ENCODE measurements at places on chromosomes 13 and 19.
A peak's percentile ranks its signal among the peaks of the same experiment; 100 is the strongest.

GRCh38 chr19:19170053-19170872 is at the start of gene MEF2B:
Gene MEF2B, minus strand, starts transcription at chr19:19170263. Its CDS starts 19,528 bp downstream, at chr19:19150735.
- DNase-seq = peak; percentile 96

DNA sequence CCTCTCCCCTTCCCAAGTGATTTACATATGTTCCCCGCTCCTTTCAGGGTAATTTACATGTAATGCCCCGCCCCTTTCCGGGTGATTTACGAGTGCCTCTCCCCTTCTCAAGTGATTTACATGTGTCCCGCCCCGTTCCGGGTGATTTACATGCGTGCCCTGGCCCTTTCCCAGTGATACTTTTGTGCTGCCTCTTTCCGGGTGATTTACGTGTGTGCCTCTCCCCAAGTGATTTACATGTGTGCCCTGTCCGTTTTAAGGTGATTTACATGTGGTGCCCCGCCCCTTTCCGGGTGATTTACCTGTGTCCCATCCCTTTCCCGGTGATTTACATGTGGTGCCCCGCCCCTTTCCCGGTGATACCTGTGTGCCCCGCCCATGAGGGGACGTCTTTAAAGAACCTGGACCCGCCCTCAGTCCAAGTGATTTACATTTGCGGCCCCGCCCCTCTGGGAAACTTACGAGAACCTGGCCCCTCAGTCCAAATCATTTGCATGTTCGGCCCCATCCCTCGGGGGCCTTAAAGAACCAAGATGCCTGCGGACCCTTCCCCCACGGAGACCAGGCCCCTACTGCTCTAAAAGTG is 559 bp upstream of the LENG9 start:
- peak; percentile 99 for DNase-seq

DNA sequence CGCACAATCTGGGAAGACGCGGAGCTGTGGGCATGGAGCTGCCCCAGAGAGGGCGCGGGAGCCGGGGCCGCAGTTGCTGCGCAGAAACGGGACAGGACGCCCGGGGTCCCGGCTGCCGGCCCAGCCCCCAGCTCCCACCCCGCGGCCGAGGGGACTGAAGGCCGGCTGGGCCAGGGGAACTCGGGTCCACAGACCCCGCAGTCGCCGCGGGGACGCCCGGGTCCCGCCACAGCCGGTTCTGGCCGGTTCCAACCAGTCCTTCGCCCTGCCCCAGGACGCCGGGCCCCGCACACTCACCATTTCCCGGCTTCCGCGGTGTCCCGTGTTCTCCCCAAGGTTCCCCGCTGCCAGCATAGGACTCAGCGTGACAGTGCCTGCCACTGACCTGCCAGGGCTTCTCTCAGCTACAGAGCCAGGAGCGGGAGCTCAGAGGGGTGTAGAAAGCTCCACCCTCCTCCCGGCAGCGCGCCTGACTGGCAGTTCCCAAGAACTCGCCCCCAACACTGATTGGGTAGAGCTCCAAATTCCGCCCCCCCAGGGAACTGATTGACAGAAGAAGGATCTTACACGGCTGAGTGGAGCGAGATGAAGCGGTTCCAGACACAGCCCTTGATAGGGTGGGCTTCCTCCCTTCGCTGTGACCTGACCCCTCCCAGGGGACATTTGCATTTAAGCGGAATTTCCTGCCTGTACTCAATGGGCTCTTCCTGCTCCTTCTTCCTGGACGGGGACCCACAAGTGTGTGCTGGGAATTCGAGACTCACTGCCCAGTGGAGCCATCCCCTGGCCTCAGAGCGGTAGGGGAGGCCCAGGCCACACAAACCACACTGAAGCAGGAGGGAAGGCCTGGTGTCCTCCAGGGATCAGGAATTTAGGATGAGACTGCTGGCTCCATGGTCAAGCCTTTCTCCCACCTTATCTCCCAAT is at the start of gene ZNF442:
Gene ZNF442 (minus strand): TSS at position 448 of the 927 bp plus-strand sequence. CDS start 2,052 bp downstream, outside the sequence.
- peak; percentile 78 for DNase-seq

DNA sequence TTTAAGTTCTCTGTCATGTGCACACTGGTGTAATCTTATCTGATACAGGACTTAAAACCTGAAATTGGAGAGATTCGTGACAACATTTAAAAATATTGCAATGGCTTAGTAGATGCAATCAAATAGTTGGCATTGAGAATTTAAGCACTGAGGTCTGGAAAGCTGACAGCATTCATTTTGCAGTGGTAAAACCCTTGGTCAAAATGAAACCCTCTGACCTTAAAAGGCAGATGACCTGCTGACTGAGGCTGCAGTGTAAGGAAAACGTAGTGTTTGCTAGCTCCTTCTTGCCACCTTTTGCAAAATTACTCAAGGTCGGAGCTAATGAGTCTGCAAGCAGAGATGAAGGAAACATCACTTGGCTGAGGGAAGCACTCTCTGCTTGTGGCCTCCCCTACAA is 150.6 kb downstream of the KCTD12 start:
- no peak for DNase-seq

DNA sequence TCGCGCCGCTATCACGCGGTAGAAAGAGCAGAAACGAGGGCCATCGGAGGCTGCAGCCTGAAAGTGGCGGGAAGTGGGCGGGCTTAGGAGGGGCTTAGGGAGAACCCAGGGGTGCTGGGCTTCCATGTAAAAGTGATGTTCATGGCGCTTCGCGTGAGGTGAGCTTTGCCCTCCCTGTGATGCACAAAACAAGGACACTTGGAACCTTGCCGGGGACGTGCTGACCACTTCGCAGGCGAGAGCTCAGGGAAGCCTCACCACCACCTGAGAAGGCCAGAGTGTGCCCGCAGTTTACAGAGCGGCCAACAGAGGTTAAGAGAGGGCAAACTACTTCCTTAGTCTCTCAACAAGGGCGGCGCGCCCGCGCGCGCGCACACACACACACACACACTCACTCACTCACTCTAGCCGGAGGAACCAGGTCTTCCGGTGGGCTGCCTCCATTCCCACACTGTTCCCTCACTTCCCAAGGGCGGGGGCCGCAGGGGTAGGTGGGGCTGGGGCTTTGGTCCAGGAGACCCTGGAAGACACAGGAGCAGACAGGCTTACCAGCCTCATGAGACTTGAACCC is 651 bp downstream of the GAPDHS start:
- DNase-seq = no peak

DNA sequence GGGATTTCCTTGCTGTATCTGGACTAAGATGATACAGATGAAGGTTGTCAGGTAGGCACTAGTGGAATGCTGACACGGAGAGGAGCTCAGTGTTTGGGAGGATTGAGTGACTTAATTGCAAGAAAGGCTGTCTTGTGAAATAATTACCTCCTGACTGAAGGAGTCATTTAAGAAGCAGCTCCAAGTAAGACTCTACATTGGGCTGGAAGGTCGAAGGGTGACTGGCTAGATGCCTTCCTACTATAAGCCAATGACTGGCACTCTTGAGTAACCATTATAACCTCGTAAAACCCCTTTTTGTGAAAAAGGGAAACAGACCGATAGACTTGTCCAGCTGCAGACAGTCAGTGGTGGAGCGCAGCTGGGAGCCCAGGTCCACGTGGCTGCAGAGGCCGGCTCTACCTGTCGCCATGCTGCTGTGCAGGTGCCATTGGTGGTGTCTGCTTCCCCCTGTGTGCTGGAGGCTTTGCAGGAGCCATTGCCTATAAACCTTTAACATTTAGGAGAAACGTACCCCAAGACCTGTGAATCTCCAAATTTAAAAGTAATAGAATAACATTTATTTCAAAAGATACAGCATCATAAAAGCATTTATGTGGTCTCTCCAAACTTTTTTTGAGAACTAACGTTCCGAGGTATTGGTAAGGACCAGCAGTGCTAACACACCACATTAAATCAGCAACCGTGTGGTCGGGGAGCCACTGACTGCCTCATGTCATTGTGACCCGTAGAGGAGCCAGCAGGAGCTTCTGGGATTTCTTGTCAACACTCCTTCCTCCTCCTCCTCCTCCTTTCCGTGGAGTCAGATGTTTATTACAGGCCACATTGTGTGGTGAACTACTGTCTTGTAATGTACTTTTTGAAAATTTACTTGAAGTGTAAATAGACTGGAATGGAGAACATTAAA is 80.4 kb upstream of the TEX29 start:
- DNase-seq = no peak

- DNase-seq = no peak
Measured at GRCh38 chr19:19409205-19409604, 3.7 kb downstream of the GATAD2A start.

DNA sequence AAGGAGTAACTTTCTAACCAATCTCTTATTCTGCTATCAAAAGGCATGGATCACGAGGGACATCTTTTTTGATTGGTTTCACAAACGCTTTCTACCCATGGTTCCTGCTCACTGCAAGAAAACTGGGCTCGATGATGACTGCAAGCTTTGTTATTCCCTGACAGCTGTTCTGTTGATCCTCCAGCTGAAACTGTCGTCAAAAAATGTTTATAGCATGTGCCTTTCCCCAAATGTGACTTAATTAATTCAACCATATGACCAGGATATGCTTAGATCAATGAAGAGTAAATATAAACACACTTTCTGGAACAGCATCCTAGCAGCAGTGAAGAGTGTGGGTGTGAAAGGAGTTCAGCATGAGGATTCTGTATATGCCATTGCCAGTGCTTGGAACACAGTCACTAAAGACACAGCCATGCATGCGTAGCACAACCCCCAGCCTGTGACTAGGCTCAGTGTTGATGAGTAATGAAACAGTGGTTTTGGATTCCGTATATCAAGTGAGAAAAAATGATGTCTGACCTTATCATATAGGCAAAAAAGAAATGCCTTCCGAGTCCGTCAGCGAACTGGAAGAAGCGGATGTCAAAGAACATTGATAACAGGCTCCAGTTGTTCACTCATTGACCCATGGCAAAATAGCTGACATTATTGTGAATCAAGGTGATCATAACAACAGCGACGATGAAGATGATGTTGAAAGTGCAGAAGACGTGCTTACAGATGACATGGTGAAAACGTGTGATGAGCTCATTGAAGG is 347.4 kb downstream of the FGF9 start:
- no peak for DNase-seq

GRCh38 chr13:26500618-26501320 is 56.7 kb upstream of the WASF3 start:
- no peak for DNase-seq

DNA sequence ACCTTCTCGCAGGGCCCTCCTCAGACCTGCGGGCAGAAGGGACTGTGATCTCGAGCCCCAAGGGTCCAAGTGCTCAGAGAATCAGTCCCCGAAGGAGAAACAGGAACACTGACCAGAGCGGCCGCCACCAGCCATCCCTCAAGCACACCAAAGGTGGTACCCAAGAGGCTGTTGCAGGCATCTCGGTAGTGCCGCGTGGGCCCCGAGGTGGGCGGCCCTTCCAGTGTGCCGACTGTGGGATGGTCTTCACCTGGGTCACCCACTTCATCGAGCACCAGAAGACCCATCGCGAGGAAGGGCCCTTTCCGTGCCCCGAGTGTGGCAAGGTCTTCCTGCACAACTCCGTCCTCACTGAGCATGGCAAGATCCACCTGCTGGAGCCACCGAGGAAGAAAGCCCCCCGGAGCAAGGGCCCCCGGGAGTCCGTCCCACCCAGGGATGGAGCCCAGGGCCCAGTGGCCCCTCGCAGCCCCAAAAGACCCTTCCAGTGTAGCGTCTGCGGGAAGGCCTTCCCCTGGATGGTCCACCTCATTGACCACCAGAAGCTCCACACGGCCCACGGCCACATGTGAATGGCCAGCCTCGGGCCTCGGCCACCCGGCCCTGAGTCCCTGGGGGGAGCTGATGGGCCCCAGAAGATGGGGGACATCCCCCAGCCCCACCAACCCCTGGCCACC is 5.5 kb upstream of the ZNF135 start:
- DNase-seq = no peak

GRCh38 chr13:46389457-46390451 is 2.7 kb upstream of the RUBCNL start:
- peak; percentile 90 for DNase-seq

DNA sequence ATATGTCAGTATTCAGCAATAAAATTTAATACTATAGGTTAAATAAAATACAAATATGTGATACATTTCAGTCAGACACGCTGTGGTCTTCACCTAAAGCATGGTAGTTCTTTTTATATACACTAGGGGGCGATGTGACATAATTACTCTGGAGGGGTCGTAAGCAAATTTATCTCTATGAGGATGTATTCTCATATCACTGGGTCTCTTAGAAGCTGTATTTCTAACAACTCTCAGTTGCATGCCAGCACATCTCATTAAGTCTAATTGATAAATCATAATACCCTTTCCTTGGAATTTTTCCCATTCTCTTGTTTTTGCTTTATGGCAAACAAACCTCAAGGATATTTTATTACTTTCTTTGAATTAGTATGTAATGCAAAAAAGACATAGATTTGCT is 3.9 kb upstream of the PCDH17 start:
- DNase-seq = peak; percentile 43

DNA sequence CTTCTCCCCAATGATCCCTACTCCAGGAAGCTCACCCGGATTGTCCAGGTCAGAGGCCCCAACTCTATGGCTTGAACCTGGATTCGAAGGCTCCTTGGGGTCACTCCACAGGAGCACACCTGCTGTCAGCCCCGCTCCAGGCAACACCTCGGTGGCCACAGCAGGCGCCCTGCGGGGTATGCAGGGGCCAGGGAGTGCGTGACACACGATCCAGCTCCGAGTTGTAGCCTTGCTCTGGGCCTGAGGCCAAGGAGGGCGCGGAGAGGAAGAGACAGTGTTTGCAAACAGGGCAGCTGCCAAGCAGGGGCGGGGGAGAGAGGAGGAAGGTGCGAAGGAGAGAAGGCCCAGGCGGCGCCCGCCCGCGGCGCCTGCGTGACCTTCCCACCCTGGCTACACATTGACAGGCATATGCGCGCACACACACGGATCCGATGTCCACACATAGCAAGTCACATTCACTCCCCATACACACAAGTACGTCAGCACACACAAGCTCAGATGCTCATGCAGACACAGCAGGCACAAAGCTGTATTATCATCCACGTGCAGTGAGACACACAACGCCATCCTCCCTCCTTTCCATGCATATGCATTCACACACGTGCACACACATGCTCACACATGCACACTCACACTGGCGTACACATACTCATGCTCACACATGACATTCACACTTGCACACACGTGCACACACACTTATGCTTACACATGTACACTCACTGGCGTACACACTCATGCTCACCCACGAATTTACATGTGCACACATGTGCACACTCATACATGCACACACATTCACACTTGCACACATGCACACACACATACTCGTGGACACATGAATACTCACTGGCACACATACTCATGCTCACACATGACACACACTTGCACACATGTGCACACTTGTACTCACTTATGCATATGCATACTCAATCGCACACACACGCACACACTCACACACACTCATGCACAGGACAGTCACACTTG is 10.4 kb downstream of the SBK2 start:
- DNase-seq = no peak

GRCh38 chr13:64855506-64855905 is 2374.6 kb downstream of the PCDH9 start:
- DNase-seq = no peak

- DNase-seq = no peak
Measured at GRCh38 chr13:44142941-44143665, 230.5 kb upstream of the SERP2 start.

DNA sequence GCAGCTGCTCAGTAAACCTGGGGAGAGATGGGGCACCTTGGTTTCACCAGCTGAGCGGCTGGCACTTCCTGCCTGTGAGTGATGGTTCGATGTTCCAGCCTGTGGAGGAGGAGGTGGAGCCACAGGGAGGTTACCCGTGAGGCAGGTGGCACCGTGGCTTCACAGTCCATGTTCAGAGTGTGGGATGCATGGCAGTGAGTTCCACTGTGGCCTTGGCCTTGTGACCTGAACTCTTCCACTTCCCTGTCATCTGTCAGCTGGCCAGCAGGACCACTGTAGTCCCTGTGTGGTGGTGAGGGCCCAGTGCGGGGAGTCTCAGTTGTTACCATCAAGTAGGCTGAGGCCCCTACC is 16.9 kb downstream of the SMARCA4 start:
- DNase-seq = peak; percentile 65

- DNase-seq = peak; percentile 88
Measured at GRCh38 chr13:74289861-74290773, 155.9 kb upstream of the KLF12 start.
